ENCODE measurements at places on chromosomes 11 and 22.

- no peak for DNase-seq
Measured at GRCh38 chr11:110766316-110766715, 54.1 kb upstream of the ARHGAP20 start.

- DNase-seq = no peak
Measured at GRCh38 chr11:1199241-1199750, 23.6 kb upstream of the MUC5B start.

DNA sequence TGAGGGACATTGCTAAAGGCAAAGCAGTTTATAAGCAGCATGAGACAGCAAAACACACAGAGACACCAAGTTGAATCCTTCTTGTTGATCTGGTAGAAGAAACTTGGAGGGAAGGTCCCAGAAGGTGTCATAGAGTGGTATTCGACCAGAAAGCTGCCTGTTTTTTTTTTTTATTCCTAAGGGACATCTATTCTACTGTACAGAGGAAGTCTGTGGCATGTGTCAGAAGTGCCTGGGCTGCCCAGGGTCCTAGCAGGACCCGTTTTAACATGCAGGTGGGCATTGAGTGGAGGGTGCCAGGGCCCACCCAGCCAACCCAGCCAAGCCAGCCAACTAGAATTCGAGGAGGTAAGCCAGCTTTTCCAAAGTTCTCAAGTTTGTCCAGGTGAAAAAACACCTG lies 68.0 kb upstream of the ATXN10 start:
- no peak for DNase-seq

DNA sequence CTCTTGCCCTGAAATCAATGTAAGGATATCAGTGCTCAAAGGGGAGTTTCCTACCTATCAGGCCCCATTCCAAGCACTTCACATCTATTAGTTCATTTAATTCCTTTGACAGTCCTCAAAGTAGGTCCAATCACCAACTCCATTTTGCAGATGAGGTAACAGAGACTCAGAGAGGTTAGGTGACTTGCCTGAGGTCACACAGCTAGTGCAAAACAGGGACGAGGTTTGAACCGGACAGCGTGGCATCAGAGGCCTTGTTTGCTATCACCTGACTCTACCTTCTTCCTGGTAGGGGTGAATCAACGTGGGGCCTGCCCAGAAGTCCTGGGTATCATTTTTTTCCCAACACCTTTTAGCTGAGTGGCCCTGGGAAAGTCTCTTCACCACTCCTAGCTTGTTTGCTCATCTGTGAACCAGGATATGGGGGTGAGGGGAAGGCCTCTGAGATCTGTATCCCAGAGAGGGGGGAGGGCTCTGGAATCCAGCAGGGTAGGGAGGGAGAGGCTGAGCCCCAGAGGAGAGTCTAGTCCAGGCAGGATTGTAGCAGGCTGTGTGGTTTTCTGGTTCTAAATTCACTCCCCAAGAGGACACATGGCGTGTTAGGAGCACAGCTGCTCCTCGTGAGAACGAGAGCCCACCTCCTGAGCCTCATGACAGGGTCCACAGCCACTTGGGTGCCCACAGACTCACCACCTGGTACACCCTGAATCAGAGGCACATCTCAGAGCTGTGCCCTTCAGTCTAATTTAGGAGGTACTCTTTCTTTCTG lies 174.7 kb downstream of the MN1 start:
- no peak for DNase-seq

DNA sequence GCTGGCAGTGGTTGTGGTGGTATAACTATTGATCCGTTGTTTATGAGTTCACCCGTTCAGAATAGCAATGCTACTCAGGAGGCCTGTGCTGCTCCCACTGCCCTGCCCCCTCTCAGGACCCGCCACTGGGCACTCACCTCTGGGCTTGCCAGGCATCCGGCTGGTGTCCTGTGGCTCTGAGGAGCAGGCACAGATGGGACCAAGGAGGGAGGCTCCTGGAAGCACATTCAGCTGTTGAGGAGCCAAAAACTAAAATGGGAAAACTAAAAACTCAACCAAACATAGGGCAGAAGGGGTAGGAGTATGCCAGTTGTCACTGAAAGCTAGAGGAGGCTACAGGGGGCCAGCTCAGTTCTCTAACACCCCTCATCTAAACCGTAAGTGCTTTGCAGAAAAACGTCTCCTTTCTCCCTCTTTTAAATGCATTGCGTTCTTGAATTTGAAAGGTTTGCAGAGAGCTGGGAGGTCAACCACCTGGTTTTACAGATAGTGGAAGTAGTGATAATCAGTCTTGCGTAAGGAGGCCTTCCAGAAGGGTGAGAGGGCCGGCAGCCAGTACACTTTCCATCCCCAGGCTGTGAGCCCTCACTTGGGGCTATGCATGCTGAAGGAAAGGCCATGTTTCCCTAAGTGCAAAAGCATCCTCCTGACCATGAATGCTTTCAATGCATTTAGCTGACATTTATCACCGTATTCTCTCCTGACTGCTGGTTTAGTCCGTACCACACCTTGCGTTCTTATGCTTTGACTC lies 547.4 kb downstream of the NTM start:
- no peak for DNase-seq
